ENCODE measurements at places on chromosomes 16 and 17.

DNA sequence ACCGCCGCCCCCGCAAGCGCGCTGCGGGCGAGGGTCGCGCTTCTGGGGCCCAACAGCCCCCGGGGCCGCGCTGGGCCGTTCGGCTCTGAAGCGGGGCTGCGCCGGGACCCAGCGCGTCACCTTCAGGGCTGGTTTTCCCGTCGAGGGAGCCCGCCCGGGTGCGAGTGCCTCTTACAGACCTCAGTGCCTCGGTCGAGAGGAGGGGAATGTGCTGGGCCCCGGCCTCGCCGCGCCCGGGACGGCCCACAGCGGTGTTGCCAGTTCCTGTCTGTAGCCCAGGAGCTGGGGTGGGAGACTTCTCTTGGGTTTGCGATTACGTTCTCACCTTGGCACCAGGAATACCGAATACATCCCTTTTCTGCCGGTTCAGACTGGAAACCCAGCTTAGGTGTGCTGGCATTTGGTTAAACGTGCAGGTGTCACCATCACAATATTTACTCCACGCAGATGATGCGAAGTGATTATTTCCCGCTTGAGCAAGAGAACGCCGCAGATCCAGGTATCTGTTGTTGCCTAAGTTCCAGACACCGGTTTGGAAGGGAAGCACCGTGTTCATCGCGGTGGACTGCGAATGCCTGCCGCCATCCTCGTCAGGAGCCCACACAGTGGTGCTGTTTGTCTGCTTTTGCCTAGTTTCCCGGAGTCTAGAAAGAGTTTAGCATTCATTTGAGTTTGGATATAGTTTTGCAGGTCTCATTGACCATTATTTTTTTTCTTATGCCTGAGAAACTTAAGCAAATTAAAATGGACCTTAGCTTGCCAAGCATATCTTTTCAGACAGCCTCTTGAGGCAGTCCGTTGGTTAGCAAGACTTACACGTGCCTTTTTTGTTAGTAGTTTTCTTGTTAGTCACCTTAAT lies 914 bp downstream of the MAP1LC3B start:
- H3K27me3 ChIP-seq: no peaks in the 10 kb centered on the region
- DNase-seq: no peak
- H3K36me3 ChIP-seq: peaks cover 3% of the 10 kb centered on the region
- peak overlapping the region; percentile 72 for H3K4me3 ChIP-seq

DNA sequence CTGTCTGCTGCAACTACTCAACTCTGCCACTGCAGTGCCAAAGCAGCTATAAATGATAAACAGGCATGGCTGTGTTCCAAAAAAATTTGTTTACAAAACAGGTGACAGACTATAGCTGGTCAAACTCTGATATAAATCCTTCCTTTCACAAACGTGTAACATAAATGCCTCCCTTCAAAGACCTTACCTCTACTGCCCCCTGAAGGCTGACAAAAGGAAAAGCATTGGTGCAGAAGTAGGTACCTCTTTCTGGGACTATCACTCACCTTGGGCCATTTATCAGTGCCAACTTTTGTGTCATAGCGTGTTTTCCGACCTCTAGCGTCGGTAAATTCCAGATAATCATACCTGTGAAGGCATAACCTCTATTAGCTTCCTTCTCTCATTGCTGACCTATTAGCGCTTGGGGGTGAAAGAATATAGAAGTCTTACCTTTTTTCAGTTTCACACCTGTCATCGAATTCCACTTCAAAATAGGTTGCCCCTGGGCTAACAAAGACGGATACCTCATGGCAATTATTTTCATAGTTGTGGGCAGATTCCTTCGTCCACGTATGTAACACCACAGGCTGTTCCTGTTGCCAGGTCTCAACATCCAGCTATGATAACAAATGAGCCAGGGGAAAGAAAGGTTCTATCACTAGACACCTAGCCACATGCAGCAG lies 67.9 kb downstream of the ZZEF1 start:
- H3K36me3 ChIP-seq: peaks cover 66% of the 10 kb centered on the region
- no peaks in the 10 kb centered on the region for H3K4me1 ChIP-seq
- no peak overlapping the region for H3K4me3 ChIP-seq
- no peak for DNase-seq
- H3K27ac ChIP-seq: no peak overlapping the region

DNA sequence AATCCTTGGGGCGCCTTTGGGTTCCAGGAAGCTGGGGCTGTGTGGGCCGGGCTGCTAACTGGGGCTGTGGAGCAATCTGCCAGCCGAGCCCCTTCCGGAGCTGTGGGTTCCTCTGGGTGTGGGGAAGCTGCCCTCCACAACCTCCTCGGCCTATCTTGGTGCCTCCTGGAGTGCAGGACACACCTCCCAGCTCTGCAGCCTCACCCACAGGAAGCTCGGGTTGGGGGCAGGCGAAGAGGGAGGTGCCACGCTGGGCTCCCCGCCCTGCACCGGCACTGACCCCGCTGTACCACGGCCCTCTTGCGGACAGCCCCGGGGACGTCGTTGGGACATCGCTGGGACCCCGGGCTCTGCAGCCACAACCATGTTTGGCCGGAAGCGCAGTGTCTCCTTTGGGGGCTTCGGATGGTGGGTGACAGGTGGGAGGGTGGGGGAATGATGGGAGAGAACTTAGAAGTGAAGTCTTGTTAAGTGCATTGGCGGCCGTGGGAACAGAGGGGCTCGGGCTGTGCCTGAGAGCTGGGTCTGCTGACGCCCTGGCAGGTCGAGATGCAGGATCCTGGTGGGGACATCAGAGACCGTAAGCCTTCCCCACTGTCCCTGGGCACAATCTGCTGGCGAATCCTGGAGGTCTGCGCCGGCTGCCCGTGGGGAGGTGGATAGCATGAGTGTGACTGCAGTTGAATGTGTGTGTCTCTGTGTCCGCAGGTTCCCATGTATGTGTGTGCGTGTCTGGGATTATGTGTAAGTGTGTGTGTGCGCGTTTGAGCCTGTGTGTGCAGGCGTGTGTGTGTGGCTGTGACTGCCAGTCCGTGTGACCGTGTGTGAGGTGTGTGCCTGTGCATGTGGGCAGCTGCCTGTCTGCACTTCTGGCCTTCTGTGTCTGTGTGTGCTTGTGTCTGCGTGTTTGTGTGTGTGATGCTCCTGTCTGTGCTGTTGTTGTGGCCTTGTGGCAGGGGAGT lies at the start of gene RAP1GAP2:
Gene RAP1GAP2, plus strand, starts transcription at position 275 of the 962 bp plus-strand sequence. Its CDS starts 90 bp downstream, at position 365.
- H3K27ac ChIP-seq: no peak within 1 kb of the TSS
- DNase-seq: no peak
- H3K4me3 ChIP-seq: no peak within 1 kb of the TSS
- peaks cover 8% of the 10 kb centered on the region for H3K4me1 ChIP-seq
- no peaks in the 10 kb centered on the region for H3K27me3 ChIP-seq

DNA sequence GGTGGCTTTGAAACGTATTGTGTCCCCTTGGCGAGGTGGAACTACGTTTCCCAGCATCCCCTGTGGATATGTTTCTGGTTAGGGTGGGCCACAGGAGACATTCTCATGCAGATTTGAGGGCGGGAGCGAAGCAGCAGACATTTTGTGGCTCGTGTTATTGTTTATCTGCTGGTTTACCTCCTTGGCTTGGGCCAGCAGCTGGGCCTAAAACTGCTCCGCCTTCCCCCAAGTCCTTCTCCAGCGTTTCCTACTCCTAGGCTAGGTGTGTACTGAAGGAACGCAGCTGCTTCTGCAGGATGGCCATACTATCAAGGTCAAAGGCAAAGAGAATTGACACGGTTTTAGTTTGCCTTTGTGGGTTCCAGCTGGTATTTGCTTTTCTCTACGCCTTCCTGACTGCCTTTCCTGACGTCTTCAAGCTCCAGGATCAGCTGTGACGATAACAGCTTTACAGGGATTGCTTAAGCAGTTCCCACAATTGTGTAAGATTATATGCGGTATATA lies 17.2 kb upstream of the WSB1 start:
- no peaks in the 10 kb centered on the region for H3K27me3 ChIP-seq
- no peaks in the 10 kb centered on the region for H3K4me1 ChIP-seq
- no peak overlapping the region for H3K4me3 ChIP-seq

DNA sequence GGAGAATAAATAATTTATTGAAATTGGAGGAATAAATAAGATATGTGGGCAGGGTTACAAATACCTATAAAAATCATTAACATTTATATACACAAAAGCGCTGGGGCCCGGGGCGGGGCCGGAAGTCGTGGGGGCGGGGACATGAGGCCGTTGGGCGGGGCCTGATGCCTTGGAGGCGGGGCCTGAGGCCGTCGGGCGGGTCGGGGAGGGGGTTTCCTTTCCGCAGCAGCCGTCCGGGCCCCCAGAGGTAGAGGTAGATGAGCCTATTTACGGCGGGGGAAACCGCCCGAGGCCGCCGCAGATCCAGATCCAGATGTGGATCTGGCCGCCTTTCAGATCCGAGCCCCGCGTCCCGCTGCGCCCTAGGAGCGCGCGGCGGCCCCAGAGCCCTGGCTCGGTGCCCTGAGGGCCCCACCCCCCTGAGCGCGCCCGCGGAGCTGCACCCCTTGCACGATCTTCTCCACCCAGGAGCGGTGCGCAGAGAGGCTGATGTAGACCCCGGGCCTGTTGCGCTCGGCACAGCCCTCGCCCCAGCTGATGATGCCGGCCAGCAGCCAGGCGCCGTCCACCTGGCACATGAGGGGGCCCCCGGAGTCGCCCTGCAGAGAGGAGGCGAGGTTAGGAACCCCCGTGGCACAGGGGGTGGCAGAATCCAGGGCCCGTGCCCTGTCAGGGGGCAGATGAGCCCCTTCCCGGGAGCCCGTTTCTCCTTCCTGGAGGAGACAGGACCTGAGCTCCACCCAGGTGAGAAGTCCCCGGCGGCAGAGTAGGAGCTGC lies 5.1 kb downstream of the PRSS22 start:
- no peak overlapping the region for H3K4me3 ChIP-seq
- no peak overlapping the region for H3K27ac ChIP-seq
- H3K36me3 ChIP-seq: no peaks in the 10 kb centered on the region
- H3K4me1 ChIP-seq: peaks cover 1% of the 10 kb centered on the region

DNA sequence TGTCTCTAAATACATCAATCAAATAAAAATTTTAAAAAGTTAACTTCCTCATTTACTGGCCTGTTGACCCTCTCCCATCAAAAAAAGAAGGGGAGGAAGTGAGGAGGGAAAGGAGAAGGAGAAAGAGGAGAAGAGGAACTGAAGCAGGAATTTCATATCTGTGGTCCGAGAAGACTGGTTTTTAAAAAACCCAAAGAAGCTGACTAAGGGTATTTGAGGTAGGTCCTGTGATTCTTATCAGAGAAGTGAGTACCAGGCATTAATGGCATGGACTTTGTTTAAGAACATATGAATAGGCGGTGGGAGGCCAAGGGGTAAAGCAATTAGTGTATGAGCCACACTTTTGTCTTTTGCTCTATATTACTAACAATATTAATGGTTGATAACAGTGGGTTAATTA lies 2.0 kb downstream of the SLC46A1 start:
- no peak overlapping the region for H3K4me3 ChIP-seq
- no peaks in the 10 kb centered on the region for H3K27me3 ChIP-seq
- peaks cover 21% of the 10 kb centered on the region for H3K36me3 ChIP-seq
- H3K27ac ChIP-seq: no peak overlapping the region
- peaks cover 25% of the 10 kb centered on the region for H3K4me1 ChIP-seq

DNA sequence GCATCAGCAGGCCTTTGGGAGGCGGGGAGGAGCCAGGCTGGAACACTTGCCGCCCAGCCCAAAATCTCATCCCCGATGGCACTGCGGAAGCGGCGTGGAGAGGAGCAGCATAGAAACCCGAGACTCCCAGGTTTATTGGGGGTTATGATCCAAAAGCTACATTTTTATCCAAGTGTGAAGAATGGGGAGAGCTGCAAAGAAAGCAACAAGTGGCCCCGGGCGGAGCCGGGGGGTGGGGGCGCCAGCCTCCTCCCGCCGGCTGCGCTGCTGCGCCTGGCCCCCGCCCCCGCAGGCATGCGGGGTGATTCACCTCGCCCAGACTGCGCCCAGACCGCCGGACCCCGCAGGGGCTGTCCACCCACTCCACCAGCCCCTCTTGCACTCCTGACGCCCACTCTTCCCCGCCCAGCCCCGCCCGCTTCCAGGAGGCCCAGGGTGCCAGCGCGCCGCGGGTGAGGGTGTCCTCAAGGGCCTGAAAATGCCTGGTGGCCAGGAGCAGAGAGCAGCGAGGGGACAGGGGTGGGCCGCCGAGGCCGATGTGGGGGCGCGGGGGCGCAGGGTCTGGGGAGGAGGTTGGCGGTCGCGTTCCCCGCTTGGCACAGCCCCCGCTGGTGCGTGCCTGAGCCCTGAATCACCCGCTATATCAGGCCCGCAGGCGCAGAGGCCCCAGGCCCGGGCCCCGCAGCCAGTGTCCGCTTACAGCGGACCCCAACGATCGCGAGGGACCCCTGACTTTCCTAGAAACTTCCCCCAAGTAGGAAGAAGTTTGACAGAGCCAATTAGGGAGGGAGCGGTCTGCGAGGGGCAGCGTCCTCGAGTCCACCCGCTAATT lies 1.3 kb downstream of the CAVIN1 start:
- H3K36me3 ChIP-seq: peaks cover 2% of the 10 kb centered on the region
- DNase-seq: no peak
- H3K4me3 ChIP-seq: peak overlapping the region; percentile 93
- peak overlapping the region; percentile 93 for H3K27ac ChIP-seq
- H3K4me1 ChIP-seq: peaks cover 25% of the 10 kb centered on the region

- DNase-seq: no peak
- no peak overlapping the region for H3K4me3 ChIP-seq
- no peak overlapping the region for H3K27ac ChIP-seq
- H3K27me3 ChIP-seq: no peaks in the 10 kb centered on the region
- peaks cover 4% of the 10 kb centered on the region for H3K4me1 ChIP-seq
These were observed 4.1 kb downstream of the PECAM1 start for GRCh38 chr17:64386412-64387144.

DNA sequence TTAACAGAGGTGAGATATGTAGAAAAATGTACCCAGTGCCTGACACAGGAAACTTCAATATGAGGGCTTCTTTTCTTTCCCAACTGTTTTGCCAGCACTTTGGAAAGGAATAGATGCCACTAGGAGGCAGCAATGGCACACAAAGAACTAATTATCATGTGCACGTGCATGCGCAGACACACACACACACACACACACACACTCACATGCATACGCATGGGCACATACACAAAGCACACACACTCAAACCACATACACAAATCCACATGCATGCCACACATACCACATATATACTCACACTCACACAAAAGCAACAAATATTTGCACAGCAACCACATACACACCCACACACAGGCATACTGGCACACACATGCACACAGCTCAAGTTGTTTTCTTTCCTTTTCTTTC lies 8.8 kb upstream of the CEP112 start:
- peak; percentile 71 for DNase-seq

GRCh38 chr16:57876210-57876609 lies 73.9 kb upstream of the KIFC3 start:
- no peak overlapping the region for H3K27ac ChIP-seq
- H3K4me1 ChIP-seq: no peaks in the 10 kb centered on the region
- no peak overlapping the region for H3K4me3 ChIP-seq
- DNase-seq: no peak
- H3K27me3 ChIP-seq: peaks cover 3% of the 10 kb centered on the region
